ENCODE measurements at places on chromosomes 5 and 9. TPM values are rescaled to one million over a fixed set of nuclear protein-coding genes. Genes with fewer than 3 reads are reported as not detected.

FBLL1 gene
- total RNA-seq, result not detected

NDUFAF2 gene
- total RNA-seq, result 53.2 TPM

NPR3 gene
- 0.23 TPM for total RNA-seq

PCSK5 gene
- 18.6 TPM for total RNA-seq

STPG3 gene
- total RNA-seq, result not detected

TNC gene
- 181 TPM for total RNA-seq

MOB3B gene
- 0.25 TPM for total RNA-seq

CDHR2 gene
- total RNA-seq, result not detected

SDHA gene
- total RNA-seq, result 46.1 TPM

C5orf58 gene
- not detected for total RNA-seq

TAL2 gene
- not detected for total RNA-seq

KLHL3 gene
- total RNA-seq, result not detected

NELFB gene
- 65.5 TPM for total RNA-seq

PITX1 gene
- 38.5 TPM for total RNA-seq

NR3C1 gene
- total RNA-seq, result 31.9 TPM

MARCHF3 gene
- total RNA-seq, result 35.0 TPM

IFNA17 gene
- not detected for total RNA-seq

GRAMD2B gene
- total RNA-seq, result 12.1 TPM

SLC34A3 gene
- total RNA-seq, result not detected

AFF4 gene
- 51.0 TPM for total RNA-seq

PIP5KL1 gene
- 0.20 TPM for total RNA-seq

ZFP37 gene
- 10.1 TPM for total RNA-seq

FAM81B gene
- not detected for total RNA-seq

SAXO1 gene
- not detected for total RNA-seq

LCP2 gene
- total RNA-seq, result not detected

CATSPER3 gene
- not detected for total RNA-seq

CCDC171 gene
- total RNA-seq, result 1.9 TPM

PCDHB4 gene
- 0.25 TPM for total RNA-seq

TXNDC15 gene
- total RNA-seq, result 61.2 TPM

DNAJC25 gene
- total RNA-seq, result 14.2 TPM

WDR38 gene
- total RNA-seq, result not detected
